ENCODE measurements at places on chromosomes 11 and 22.

DNA sequence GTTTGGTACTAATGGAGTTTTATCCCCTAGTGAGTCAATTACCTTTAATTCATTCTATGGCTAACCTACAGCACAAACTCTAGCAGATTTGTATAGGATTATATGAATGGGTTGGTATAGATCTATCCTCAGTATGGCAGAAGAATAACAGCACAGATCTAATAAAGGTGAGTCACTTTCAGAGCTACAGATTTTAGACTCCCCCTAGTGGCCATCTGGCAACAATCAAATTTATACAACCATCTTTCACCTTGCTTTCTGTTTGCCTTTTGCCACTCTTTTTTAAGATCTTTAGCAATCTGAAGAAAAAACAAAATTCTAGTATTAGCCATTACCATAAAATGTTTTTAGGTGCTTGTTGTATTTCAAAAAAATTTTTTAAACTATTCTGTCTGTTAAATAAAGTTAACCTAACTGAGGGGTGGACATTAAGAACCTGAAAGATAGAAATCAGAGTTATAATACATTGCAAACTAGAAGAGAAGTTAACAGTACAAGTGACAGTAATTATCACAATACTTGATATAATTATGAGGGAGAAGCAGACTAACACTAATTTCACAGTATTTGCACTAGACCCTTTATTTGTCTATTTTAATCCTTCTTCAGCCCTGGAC, 25.8 kb downstream of the DDIAS start:
- no peak for DNase-seq

- no peak for DNase-seq
Measured at GRCh38 chr22:20087319-20088262, 7.5 kb downstream of the DGCR8 start.

- no peak for DNase-seq
Measured at GRCh38 chr22:38802671-38803121, 8.8 kb upstream of the DNAL4 start.

- DNase-seq: no peak
Measured at GRCh38 chr11:61851900-61852295, 23.8 kb downstream of the FADS2 start.

DNA sequence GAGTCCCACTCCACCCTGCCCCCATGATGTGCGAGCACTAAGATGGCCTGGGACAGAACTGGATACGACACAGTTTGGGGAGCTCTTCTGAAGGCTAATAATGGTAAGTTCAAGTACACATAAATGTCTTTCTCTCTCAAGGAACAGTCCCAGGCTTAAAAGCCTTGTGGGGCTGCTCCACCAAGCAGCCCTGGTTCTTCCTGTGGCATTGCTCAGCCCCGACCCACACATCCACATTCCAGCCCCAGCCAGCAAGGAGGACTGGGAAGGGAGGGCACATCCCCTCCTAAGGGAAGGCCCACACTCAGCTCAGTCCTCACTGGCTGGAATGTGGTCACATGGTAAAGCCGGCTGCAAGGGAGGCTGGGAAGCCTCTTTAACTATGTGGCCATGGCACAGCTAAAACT, 13.3 kb upstream of the MB start:
- no peak for DNase-seq

GRCh38 chr11:115326526-115326925, 177.7 kb downstream of the CADM1 start:
- DNase-seq: no peak

DNA sequence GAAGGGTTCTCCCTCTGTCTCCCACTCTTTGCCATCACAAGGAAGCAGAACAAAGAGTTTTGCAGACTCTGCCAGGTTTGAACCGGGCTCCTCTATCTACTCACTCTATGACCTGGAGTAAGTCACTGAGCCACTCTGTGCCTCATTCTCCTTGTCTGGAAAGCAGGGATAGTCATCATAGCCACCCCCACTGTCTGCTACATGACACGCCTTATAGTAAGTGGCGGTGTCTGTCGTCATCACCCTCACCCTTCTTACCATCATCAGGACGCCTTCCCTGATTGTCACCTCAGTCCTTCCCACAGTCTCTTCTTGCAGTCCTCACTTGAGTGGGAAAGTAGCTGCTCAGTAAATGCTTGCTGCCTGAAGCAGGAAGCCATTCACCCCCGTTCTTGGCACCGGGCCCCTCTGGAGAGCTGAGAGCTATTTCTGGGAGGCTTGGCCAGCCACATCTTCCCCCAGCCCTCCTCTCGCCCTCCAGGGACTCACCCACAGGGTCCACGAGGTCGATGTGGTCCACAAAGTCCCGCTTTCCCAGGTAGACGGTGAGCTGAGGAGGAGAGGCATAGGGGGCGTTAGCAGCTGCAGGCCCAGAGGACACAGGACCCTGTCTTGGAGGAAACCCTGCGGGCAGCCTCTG, 46.4 kb downstream of the TPBGL start:
- DNase-seq: no peak

DNA sequence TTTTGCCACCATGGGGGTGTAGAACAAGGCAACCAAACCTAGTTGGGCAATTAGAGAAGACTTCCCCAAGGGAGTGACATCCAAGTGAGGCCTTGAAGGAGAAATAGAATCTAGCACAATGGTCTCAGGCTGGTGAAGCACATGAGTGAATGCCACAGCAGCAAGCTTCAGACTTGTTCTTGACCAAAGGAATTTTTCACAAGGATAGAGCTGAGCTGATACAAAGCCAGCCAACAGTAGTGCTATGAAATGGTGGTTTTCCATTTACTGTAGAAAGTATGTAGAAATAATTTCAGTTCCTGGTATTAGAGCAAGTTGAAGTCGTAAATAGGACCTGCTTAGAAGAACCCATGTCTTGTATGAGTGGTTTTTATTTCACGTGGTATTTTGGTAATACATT, 148.3 kb upstream of the RASSF10 start:
- DNase-seq: no peak

- DNase-seq: no peak
Measured at GRCh38 chr11:67469508-67469811, 409 bp upstream of the TMEM134 start.

- DNase-seq: no peak
Measured at GRCh38 chr22:44445731-44446130, 52.3 kb downstream of the RTL6 start.

GRCh38 chr22:28547132-28547842, 132.4 kb downstream of the TTC28 start:
- DNase-seq: no peak

- no peak for DNase-seq
Measured at GRCh38 chr22:39332441-39333064, 13.1 kb upstream of the RPL3 start.

DNA sequence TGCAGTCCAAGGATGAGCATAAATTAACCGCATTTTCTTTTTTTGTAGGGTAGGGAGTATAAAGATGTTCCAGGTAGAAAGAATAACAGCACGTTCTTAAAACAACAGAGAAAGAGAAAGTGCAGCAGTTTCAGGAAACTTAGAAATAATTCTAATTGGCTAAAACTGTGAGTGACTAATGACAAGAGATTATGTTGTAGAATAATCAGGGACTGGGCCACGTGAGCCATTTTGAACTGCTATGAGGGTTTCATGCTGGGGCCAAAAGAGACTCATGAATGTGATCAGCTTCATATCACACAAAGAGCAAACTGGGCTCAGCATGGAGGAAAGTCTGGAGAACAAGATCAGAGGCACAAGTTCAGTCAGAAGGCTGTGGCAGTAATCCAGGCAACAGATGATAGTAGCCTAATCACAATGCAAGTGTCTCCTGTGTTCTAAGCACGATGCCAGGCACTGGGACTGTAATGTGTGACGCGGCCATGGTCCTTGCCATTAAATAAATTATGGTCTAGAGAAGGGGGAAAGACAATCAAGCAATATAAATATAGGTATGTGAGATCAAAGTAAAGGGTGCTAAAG, 17.9 kb downstream of the CWF19L2 start:
- no peak for DNase-seq

GRCh38 chr11:130429120-130429681, 792 bp upstream of the ADAMTS8 start:
- no peak for DNase-seq

- no peak for DNase-seq
Measured at GRCh38 chr11:3189886-3190583, 24.9 kb upstream of the OSBPL5 start.

DNA sequence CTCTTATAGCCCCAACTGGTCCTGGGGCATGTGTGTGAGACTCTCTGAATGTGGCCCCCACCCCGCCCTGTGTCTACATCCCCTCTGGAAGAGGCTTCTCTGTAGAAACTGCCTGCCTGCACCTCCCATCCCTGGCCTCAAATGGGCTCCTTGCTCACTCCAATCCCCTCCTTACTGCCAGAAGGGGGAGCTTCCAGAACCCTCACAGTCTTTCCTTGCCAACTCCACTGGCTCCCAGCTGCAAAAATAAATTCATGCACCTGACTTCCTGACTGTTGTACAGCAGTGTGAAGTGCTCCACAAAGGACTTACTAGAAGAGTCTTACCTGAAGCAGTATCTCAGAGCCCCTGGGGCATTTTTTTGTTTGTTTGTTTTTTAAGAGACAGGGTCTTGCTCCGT, 15.2 kb upstream of the SERPIND1 start:
- no peak for DNase-seq

GRCh38 chr11:113952070-113952469, 22.8 kb upstream of the HTR3A start:
- no peak for DNase-seq

- DNase-seq: no peak
Measured at GRCh38 chr11:82720267-82721065, 13.2 kb downstream of the FAM181B start.

DNA sequence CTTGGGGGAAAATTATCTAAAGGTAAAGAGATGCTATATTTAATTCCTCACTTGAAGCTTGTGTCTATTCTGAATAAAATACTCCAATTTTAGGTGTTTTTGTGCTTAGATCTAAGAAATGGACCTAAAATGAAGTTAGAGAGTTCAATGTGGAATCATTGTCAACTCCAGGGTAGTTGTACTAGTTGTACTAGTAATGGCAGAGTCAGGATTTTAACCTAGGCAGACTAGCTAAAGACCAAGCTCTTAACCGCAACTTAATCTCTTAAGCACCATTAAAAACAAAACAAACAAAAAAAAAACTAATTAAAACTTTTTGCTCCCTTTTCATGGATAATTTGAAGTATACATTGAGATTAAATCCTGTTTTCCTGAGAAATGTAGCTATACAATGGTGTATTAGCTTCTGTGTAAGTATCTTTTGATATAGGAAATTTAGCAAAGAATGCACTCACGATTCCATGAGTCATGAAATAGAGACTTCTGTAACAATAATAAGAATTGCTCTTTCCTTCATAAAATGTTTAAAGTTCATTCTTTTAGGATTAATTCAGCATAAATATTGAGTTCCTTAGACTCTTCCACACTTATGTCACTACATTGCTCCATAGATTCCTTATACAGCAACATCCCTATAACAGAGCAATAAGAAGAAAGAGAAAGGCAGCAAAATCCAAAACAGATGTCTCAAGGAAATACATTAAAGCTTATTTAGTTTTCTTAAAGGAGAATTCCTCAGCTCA, 26.5 kb upstream of the SOX6 start:
- DNase-seq: no peak

GRCh38 chr11:19659529-19659928, 53.1 kb upstream of the NAV2 start:
- DNase-seq: no peak

DNA sequence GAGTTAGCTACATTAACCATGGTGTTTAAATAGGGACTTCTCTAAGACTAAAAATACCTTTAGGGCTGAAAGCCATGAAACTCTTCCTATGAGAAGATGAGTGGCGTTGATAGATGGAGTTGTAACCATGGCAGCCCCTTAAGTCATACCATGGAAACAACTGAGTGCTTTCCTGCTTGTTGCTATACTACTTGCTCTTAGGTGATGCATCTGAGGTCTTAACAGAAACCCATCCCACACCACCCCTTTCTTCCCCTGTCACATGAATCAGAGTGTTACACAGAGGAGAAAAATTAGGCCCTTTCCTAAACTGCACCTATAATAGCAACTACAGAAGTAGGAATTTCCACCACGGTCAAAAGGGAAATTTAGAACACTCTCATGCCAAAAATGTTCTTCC, 64.3 kb upstream of the ZC3H12C start:
- no peak for DNase-seq

DNA sequence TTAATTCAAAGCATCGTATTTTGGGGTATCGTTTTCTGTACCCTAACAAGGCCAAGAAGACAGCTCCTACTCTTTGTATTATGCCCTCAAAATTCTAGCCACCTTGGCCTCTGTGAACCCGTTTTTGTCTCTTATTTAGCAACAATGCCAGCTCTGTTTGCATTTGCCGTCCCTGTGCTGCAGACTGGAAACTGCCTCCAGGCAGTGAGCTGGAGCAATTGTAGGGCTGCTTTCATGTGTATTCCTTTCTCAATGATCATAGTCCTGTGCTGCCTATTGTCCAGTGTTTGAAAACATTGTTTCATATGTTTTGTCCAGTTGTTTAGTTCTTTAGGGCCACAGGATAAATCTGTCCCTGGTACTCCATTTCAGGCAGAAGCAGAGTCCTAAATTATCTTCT, 19.9 kb upstream of the BACE1-AS start:
- no peak for DNase-seq

DNA sequence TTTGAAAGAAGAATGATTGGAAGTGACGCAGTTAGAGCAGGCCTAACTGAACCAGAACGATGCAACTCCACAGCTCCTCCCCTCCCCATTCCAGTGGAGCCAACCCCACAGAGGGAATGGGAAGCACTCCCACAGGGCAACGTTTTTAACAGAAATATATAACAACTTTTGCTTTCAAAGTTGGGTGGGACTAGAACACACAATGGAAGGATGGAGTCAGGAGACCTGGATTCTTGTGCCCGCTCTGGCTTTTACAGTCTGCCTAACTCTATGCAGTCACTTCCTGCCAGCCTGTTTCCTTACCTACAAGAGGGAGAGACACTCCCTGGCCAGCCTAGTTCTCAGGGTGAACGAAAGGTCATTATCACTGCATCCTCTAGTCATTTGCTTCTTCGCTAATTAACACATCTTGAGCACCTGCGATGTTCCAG, 75.5 kb downstream of the PACSIN2 start:
- no peak for DNase-seq

GRCh38 chr11:94597896-94598295, 30.7 kb downstream of the PIWIL4 start:
- no peak for DNase-seq

GRCh38 chr11:102802341-102802740, 4.4 kb upstream of the MMP1 start:
- DNase-seq: no peak

GRCh38 chr11:71080239-71081097, 171.9 kb downstream of the SHANK2 start:
- no peak for DNase-seq

- no peak for DNase-seq
Measured at GRCh38 chr11:61533401-61533800, 24.9 kb downstream of the LRRC10B start.

DNA sequence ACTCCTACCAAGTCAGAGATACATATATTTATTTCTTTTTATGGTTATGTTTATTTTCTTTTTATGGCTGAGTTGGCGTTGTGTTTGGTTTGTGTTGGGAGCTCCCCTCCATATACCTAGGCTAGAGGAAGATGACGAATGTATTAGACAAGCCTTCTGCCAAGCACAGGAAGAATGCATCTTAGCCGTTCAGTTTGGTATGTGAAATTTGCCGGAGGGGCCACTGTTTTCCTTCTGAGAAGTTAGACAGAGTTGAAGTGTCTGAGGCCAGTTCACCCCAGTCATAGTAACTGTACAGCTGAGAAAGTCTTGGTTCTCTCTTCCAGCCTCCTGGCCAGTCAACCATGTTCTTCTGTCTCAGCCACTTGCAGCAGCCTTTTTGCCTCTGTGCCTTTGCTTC, 29.8 kb downstream of the TEAD1 start:
- DNase-seq: no peak

GRCh38 chr11:120028181-120028896, 109.6 kb downstream of the TRIM29 start:
- DNase-seq: no peak

GRCh38 chr11:131653260-131653659, 282.8 kb downstream of the NTM start:
- DNase-seq: no peak

All from activated naive CD4-positive, alpha-beta T cell (primary cell).